ENCODE measurements at places on chromosomes 4 and X.

DNA sequence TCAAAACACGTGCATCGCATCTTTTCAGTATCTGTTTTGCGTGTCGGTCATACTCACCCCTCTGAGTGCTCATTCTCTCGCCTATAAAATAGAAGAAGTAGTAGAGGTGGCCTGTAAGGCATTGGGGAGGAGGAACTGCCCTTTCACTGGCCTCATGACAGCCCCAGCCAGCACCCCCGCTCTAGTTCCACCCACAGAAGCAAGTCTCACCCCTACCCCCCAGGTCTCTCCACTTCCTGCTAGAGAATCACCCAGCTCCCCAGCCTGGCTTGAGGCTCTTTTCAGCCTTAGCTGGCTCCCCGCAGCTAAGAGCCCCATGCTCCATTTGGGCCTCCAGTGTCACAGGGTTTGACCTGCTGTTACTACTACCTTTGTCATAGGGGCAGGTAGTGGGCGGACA is 11.8 kb downstream of the HDAC6 start:
- DNase-seq = no peak

- DNase-seq = no peak
Measured at GRCh38 chr4:52825460-52826090, 36.5 kb upstream of the RASL11B start.

DNA sequence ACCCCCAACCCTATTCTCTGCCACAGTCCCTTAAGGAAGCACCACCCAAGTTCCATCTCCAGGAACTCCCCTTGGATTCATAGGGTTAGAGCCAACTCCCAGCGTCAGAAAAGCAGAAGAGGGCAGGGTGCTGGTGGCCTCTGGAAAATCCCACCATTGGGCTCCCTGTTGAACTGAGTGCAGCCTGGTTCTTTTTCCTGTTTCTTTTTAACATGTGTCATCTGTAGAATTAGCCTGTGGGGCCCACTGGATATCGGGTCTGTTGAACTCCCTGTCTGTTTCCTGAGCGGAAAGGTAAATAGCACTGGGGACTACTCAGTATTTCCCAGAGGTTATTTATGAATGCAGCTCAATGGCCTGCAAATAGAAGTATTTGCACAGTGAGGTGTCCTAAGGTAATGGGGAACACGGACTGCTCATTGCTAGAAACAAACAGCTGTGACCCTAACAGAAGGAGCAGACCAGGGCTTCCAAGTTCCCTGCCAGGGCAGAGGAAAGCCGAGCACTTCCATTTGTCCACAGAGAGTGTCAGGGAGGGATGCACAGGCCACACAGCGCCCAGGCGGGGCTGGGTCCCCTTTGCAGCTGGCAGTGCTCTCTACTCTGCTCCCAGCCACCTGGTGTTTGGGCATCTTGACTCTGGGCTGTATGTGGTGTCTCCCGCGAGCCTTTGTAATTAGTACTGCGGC is 102.6 kb downstream of the FHDC1 start:
- DNase-seq = no peak

- no peak for DNase-seq
Measured at GRCh38 chr4:13327991-13328390, 156.1 kb downstream of the RAB28 start.

- no peak for DNase-seq
Measured at GRCh38 chrX:20431486-20431885, 164.8 kb upstream of the RPS6KA3 start.

DNA sequence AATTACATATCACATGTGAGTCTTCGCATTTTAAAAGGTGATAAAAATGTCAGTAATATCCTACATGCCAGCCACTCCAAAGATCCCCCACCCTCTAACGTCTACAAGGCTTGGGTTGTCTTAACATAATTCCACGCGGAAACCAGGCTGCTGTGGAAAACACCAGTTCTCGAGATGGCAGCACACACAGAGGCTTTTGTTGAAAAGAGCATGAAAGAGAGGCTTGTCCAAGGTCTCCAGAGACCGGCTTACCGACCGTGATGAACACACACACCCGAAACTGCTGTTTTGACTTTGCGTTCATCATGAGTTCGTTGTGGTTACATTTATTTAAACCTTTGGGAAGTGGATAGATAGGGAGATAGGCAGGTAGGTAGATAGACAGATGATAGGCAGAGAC is 87.9 kb downstream of the CRLF2 start:
- no peak for DNase-seq

- no peak for DNase-seq
Measured at GRCh38 chr4:150997141-150997540, 17.9 kb downstream of the LRBA start.

- no peak for DNase-seq
Measured at GRCh38 chr4:57104706-57105560, 5.3 kb downstream of the IGFBP7 start.

GRCh38 chr4:43607827-43608461 is 715.4 kb downstream of the GRXCR1 start:
- no peak for DNase-seq

GRCh38 chr4:85491527-85491926 is 16.6 kb downstream of the ARHGAP24 start:
- no peak for DNase-seq

DNA sequence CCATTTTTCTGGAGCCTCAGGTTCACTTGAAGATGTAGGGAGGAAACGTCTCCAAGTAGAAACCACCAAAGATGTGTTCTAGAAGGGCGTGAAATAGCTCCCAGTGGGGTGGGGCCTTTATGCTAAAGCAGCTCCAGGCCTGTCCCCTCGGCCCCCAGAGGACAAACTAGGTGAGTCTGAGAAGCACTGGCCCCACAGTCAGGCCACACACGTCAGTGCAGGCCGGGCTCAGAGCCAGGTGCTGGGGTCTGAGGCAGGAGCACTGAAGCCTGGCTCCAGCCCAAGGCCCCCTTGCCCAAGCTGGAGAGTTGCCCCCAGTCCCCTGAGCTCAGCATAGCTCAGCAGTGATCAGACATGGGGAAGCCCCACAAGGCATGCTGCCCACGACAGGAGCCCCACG is 95.4 kb upstream of the PSAPL1 start:
- DNase-seq = no peak

DNA sequence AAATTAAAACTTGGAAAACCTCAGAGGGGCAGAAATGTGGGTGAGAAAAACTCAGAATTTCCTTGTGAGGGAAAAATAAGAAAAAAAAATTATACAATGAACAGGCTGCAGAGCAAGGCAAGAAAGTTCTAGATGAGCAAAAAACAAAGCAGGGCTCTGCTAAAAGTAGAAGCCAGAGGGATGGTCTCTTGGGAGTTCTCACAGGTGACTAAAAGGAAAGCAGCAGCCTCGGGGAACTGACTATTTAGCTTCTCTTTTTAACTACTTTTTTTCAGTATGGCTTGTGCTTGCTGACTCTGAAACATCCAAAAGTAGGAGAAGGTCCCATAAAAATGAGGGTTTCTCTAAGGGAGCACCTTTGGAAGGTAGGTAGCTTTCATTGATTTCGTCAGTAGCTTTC is 36.4 kb downstream of the PCDH19 start:
- DNase-seq = no peak

Data from natural killer cell (primary cell).